ENCODE measurements at places on chromosomes 11 and 22. TPM values are rescaled to one million over a fixed set of nuclear protein-coding genes. Genes with fewer than 3 reads are reported as not detected.
A peak's percentile ranks its signal among the peaks of the same experiment; 100 is the strongest.

DNA sequence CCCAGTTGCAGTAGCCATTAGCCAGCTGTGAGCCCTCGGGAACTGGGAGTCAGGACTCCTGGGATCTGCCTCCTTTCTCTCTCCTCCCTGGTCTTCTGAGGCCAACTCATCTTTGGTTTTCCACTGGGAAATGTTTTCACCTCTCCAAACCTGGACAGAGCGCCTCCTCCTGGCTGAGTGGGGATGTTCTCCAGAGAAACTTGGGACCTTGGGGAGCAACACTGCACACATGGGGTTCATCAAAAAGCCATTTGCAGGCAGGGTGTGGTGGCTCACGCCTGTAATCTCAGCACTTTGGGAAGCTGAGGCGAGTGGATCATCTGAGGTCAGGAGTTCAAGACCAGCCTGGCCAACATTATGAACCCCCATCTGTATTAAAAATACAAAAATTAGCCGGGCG, 145.4 kb downstream of the NECTIN1 start:
- no peak overlapping the region for H3K4me3 ChIP-seq
- no peaks in the 10 kb centered on the region for H3K36me3 ChIP-seq

- no peaks in the 10 kb centered on the region for H3K4me1 ChIP-seq
- H3K4me3 ChIP-seq, result no peak overlapping the region
- H3K27me3 ChIP-seq, result peaks cover 12% of the 10 kb centered on the region
- DNase-seq, result no peak
- H3K36me3 ChIP-seq, result no peaks in the 10 kb centered on the region
These were observed 914.2 kb downstream of the TBC1D22A start for GRCh38 chr22:47676685-47677084.

DNA sequence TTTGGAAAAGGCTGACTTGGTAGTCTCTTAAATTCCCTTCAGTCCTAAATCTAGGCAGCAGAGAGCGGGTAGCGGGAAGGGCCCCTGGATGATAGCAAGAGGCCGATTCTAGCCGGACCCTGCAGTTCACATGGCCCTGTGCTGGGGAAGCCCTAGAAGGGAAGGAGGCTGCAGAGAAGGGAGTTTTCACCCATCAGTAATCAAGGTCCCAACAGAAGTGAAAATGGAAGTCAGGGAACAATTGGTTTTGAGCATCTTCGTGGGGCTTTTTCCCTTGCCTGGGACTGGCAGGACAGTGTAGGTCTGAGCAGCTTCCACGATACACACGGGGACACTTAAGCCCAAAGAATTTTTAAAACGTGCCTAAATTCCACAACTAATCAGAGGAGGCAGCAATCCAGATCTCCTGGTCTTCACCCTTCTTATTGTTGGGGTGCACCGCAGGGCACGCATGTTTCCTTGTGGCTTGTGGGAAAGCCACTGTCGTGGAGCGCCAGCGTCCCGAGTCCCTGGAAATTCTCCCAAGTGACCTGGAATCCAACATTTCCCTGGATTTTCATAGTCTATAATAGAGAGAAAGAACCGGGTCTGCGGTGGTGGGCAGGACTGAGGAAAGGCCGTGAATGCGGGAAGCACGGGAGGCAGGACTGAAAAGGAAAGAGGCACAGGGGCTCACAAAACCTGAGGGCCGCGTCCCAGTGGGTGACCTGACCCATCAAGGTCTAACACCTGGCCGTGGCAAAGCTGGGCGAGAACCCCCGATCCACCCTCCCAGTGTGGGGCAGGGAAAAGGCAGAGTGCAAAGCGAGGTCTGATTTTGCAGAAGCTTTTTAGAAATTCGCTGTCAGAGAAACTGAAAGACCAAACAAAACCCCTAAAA, 846 bp upstream of the OAF start:
- H3K36me3 ChIP-seq, result no peaks in the 10 kb centered on the region
- peak overlapping the region; percentile 80 for H3K4me3 ChIP-seq
- H3K4me1 ChIP-seq, result peaks cover 46% of the 10 kb centered on the region

Gene SLC35E4
- total RNA-seq, result 2.9 TPM

Gene KDM4E
- not detected for total RNA-seq

Gene LRRN4CL
- total RNA-seq, result 0.81 TPM

DNA sequence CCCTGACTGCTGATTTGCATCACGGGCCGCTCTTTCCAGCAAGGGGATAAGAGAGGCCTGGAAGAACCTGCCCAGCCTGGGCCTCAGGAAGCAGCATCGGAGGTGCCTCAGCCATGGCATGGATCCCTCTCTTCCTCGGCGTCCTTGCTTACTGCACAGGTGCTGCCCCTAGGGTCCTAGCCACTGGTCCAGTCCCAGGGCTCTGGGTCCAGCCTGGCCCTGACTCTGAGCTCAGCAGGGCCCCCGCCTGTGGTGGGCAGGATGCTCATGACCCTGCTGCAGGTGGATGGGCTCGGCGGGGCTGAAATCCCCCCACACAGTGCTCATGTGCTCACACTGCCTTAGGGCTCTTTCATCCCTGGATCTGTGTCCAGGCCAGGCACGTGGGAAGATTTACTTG, 7.0 kb upstream of the IGLL5 start:
- H3K27me3 ChIP-seq, result peaks cover 48% of the 10 kb centered on the region
- H3K4me3 ChIP-seq, result no peak overlapping the region
- no peak for DNase-seq
- no peak overlapping the region for H3K27ac ChIP-seq
- no peaks in the 10 kb centered on the region for H3K4me1 ChIP-seq
- H3K36me3 ChIP-seq, result peaks cover 5% of the 10 kb centered on the region

Gene PATE2
- total RNA-seq, result not detected

Gene OR8G1
- not detected for total RNA-seq

DNA sequence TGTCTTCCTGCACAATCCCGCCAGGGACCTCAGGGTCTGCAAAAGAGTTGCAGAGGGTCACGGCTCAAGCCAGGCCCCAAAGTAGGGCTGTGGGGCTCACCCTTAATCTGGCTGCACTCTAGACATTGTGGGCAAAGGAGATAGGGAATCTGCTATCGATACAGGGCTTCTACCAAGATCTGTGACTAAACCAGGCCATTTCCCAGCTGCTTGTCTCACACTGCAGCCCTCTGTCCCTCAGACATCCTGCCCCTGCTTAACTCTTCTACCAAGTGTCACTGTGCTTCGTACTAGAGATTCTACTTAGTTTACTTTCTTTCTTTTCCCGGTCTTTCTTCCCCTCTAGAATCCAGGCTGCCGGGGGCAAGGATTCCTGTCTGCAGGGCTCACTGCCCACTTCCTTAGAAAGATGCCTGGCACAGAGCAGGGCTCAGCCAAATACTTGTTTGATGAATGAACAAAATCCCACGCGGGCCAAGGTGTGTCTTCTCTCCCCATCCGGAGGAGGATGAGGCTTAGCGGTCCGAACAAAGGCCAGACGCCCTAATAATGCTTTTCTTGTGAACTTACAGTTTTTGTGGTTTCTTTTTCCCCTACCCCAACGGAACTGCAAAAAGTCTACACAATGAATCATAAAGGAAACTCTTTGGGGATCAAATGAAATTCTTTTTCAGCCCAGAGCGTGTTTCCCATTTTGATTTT, 61.3 kb upstream of the ANO1 start:
- DNase-seq, result peak; percentile 61
- H3K36me3 ChIP-seq, result no peaks in the 10 kb centered on the region
- H3K4me1 ChIP-seq, result peaks cover 8% of the 10 kb centered on the region
- H3K27ac ChIP-seq, result no peak overlapping the region
- H3K27me3 ChIP-seq, result no peaks in the 10 kb centered on the region

Gene ASPHD2
- 4.0 TPM for total RNA-seq

GRCh38 chr22:45454275-45454674, 40.8 kb downstream of the RIBC2 start:
- H3K4me1 ChIP-seq, result no peaks in the 10 kb centered on the region
- no peak for DNase-seq
- H3K27ac ChIP-seq, result no peak overlapping the region

- H3K4me3 ChIP-seq, result no peak overlapping the region
- H3K4me1 ChIP-seq, result peaks cover 12% of the 10 kb centered on the region
- no peak overlapping the region for H3K27ac ChIP-seq
These were observed 33.7 kb upstream of the TH start for GRCh38 chr11:2205214-2205720.

DNA sequence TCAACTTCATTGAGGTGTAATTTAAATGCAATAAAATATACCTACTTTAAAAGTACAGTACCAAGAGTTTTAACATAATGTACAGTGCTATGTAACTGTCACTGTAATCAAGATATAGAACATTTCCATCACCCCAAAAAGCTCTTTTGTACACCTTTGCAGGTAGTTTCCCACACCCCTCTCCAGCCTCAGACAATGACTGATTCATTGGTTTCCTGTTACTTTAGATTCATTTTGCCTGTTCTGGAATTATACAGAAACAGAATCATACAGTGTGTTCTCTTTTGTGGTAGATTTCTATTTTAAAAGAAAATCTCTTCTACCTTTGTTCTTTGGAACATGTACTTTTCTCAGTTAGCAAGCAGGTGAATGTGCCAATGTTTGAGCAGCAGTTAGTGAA, 38.2 kb downstream of the SHISA8 start:
- peaks cover 96% of the 10 kb centered on the region for H3K36me3 ChIP-seq
- DNase-seq, result no peak
- H3K27me3 ChIP-seq, result no peaks in the 10 kb centered on the region
- H3K4me3 ChIP-seq, result no peak overlapping the region
- no peaks in the 10 kb centered on the region for H3K4me1 ChIP-seq
- H3K27ac ChIP-seq, result no peak overlapping the region

DNA sequence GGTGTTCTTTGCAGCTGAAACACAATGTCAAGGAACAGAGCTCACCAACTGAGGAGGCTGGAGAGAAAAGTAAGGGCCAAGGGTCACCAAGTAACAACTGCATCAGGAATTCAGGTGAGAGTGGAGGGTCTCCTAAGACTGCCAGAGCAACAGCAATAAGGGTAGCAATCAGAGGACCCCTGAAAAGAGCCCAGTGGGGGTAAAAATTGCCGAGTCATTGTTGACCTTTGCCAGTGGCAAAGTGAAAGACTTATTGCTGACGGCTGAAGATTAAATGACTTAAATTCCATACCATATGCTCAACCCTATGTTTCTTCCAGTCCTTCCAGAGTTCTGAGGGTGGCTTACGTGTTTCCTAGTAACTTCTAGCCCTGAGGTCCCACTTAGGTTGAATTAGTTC, 51.9 kb upstream of the ARHGAP42 start:
- H3K27me3 ChIP-seq, result peaks cover 14% of the 10 kb centered on the region
- H3K27ac ChIP-seq, result no peak overlapping the region
- peaks cover 6% of the 10 kb centered on the region for H3K4me1 ChIP-seq
- H3K4me3 ChIP-seq, result no peak overlapping the region
- DNase-seq, result no peak
- H3K36me3 ChIP-seq, result no peaks in the 10 kb centered on the region

- H3K4me3 ChIP-seq, result no peak overlapping the region
- no peak overlapping the region for H3K27ac ChIP-seq
- peaks cover 32% of the 10 kb centered on the region for H3K4me1 ChIP-seq
- H3K27me3 ChIP-seq, result no peaks in the 10 kb centered on the region
- no peak for DNase-seq
These were observed 7.9 kb downstream of the PACS1 start for GRCh38 chr11:66077927-66078326.

DNA sequence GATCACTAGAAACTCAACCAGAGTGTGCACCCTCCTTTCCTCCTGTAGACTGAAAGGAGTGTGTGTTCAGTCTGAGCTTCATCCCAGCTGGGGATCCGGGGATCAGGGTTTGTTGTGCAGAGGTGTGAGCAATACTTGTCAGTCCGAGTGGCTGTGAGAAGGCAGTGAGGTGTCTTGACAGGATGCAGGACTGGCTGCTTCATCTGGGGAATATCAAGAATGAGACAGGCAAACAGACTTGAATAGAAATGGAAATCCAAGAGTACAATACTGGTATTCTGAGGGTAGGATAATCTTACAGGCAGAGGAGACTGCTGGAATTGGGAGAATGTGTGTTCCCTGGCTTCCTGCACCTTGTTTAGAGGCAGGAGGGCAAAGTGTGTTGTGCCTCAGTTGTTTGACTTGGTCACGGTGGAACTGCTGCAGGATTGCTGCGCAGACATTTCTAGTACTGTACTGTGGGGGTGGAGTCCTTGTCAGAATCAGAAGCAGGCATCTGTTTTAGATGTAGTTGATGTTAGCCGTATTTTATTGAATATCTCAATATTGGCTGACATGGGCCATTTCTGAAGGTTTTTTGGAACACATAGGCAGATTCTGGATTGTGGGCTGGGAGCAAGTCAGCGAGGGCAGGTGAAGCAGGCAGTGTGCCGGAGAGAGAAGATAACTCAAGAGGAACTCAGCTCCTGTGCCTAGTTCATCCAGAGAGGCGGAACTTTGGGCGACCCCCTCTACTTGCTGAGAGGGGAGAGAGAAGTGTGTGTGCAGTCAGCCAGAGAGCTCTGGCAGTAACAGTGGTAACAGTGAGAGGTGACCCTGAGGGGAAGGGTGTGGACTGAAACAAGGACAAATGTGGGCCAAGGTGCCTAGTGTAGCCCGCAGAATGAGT, 27.1 kb upstream of the GRK2 start:
- peak overlapping the region; percentile 97 for H3K27ac ChIP-seq
- H3K4me3 ChIP-seq, result peak overlapping the region; percentile 96
- no peak for DNase-seq
- H3K4me1 ChIP-seq, result peaks cover 24% of the 10 kb centered on the region
- H3K27me3 ChIP-seq, result no peaks in the 10 kb centered on the region

Gene ARFGAP2
- 81.4 TPM for total RNA-seq

Gene OR10D3
- not detected for total RNA-seq

GRCh38 chr11:114250993-114251814, 45.0 kb upstream of the NNMT start:
- peaks cover 19% of the 10 kb centered on the region for H3K4me1 ChIP-seq
- no peaks in the 10 kb centered on the region for H3K27me3 ChIP-seq
- H3K27ac ChIP-seq, result peak overlapping the region; percentile 54
- DNase-seq, result no peak

DNA sequence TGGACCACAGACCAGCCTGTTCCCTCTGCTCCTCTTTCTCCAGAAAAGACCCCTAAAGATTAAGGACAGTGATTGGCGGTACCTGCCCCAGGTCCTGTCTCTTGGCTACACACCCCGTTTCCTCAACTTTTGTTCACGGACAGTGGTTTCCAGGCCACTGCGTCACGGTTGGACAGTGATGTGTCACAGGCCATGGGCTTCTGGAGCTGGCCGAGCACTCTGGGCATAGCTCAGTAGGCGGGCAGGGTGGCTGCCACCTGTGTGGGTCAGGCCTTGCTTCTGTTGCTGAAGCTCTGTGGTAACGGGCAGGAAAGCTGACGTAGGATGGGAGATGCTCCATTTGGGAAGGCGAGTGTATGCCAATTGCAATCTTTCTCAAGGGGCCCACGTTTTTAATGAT, 13.6 kb downstream of the TUB start:
- H3K27ac ChIP-seq, result no peak overlapping the region
- DNase-seq, result no peak
- H3K36me3 ChIP-seq, result peaks cover 6% of the 10 kb centered on the region
- H3K4me1 ChIP-seq, result no peaks in the 10 kb centered on the region
- H3K27me3 ChIP-seq, result no peaks in the 10 kb centered on the region

DNA sequence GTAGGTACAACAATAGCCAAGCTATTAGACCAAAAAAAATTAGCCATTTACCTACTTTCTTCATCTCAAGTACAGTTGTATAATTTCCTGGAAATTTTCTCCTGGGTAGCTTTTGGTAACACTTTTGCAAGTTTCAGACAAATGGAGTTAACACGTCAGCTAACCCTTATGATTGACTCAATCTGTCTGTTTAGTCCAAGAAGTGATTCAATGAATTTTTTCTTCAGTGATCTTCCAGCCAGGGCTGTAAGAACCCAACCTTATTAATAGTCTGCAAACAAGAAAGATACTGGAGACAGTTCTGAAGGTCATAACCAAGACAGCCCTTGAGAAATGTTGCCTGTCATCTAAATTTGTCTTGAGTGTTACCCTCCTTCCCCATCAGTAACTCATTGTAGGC, 30.1 kb upstream of the FIBIN start:
- no peak overlapping the region for H3K27ac ChIP-seq
- DNase-seq, result no peak
- no peaks in the 10 kb centered on the region for H3K27me3 ChIP-seq
- H3K4me1 ChIP-seq, result no peaks in the 10 kb centered on the region

GRCh38 chr11:7688238-7688826, 15.0 kb upstream of the CYB5R2 start:
- peaks cover 13% of the 10 kb centered on the region for H3K4me1 ChIP-seq
- H3K27ac ChIP-seq, result no peak overlapping the region
- H3K27me3 ChIP-seq, result peaks cover 11% of the 10 kb centered on the region
- DNase-seq, result peak; percentile 32

Gene OR2AG2
- total RNA-seq, result 0.37 TPM
